Endodermal cell (in vitro differentiated cells): ENCODE measurements at places on chromosomes 1 and 21. TPM values are rescaled to one million over a fixed set of nuclear protein-coding genes. Genes with fewer than 3 reads are reported as not detected.

DNA sequence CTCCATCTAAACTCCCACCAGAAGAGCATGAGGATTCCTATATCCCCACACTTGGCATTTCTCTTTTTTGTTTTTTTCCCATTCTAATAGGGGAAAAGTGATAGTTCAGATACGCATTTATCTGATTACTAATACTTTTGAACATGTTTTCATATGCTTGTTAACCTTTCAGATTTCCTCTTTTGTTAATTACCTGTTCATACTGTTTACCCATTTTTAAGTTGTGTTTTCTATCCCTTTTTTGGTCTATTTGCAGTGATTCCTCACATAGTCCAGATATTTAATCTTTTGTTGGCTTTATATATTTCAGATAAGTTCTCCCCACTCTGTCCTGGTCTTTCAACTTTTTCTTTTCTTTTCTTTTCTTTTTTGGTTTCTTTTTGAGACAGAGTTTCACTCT is 13.6 kb upstream of the PIGK start:
- no peak for DNase-seq

- no peak for DNase-seq
Observed at GRCh38 chr21:43944757-43945156, 67.4 kb upstream of the TRAPPC10 start.

The SORT1 gene
- 38.2 and 46.2 TPM in 2 replicates for total RNA-seq

The LCE2C gene
- total RNA-seq, result not detected in 3 replicates

The TTC34 gene
- total RNA-seq, result 2.5 and 3.1 TPM in 2 replicates

DNA sequence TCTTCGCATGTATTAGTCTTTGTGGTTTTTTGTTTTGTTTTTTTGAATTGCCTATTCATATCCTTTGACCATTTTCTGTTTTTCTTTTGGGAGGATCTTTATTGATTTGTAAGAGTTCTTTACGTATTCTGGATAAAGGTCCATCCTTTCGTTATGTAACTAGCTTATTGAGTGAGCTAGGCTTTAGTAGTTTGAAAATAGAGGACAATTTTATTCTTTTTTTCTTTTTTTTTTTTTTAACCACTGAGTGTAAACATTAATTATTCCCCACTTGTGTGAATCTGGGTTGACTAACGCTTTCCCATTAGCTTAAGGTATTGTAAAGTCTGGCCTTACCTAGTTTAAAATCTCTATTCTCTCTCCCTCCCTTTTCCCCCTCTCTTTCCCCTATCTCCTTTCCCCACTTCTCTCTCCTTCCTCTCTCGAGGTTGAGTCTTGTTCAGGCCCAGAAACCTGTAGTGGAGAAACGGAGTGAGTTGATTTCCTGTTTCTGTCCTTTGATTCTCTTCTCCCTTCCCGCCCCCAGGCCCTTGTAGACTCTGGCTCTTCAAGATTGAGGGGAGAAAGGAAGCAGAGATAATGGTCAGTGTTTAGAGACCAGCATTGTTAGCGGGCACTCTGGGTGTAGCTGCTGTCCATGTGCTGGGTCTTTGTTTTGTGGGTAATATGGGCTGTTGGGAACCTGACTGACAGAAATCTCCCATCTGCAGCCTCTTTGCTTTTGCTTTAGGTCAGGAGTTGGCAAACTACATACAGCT is 1.5 kb downstream of the MORC3 start:
- peak; percentile 58 for DNase-seq

The SPRR2F gene
- not detected in 3 replicates for total RNA-seq

The BARHL2 gene
- 0.18 TPM in 1 of 2 replicates, not detected in the other for total RNA-seq

The ALPL gene
- total RNA-seq, result 98.7 and 117 TPM in 2 replicates

The TDRD10 gene
- 0.56 TPM in 1 of 3 replicates, not detected in the others for total RNA-seq

- DNase-seq, result peak; percentile 79
Observed at GRCh38 chr1:18385239-18385790, 95.4 kb upstream of the KLHDC7A start.

DNA sequence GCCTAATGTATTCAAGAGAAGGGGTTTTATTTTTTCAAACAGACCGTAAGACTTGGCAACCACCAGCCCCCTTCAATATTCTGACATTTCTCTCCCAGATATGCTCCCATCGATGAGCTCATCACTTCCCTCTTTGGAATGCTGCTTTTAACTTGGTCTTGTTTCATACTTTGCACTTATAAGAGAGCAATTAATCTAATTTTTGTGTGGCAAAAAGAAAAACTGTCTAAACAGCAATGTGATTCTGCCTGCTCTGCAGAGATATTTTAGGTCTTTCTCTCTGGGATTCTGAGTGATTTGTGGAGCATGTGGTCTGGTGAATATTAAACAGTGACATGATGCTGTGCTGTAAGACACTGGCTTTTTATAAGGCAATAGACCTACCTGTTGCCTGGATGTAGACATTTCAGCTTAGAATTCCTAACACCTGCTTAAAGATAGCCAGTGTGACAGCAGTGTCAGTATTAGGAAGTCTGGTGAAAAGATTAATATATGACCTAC is 284.8 kb downstream of the BACH1 start:
- no peak for DNase-seq

- no peak for DNase-seq
Observed at GRCh38 chr1:117930484-117930883, 945 bp downstream of the WDR3 start.

GRCh38 chr1:163709636-163710035 is 387.9 kb downstream of the NUF2 start:
- DNase-seq, result no peak

GRCh38 chr1:206911064-206911663 is 10.6 kb downstream of the FCMR start:
- DNase-seq, result peak; percentile 56

- no peak for DNase-seq
Observed at GRCh38 chr21:38242061-38242460, 14.7 kb upstream of the KCNJ15 start.

DNA sequence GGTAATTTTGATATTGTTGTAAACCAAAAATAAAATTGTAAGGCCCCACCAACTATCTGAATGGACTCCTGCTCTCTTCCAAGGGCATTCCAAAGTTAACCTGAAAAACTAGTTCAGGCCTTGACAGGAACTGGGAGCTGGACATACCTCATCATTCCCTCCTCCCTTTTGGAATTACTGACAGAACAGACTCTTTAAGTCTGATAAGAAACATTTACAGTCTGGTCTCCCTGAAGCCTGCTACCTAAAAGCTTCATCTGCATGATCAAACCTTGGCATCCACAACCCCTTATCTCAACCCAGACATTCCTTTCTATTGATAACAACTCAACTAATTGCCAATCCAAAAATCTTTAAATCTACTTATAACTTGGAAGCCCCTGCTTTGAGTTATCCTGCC is 123.8 kb downstream of the TLR5 start:
- no peak for DNase-seq

- peak; percentile 94 for DNase-seq
Observed at GRCh38 chr1:37434292-37435225, 39.8 kb upstream of the ZC3H12A start.

The SPATA46 gene
- total RNA-seq, result not detected in 3 replicates

GRCh38 chr1:114286179-114286578 is 132.5 kb upstream of the SYT6 start:
- peak; percentile 54 for DNase-seq

GRCh38 chr1:180141381-180141934 is 13.2 kb upstream of the QSOX1 start:
- DNase-seq, result no peak

DNA sequence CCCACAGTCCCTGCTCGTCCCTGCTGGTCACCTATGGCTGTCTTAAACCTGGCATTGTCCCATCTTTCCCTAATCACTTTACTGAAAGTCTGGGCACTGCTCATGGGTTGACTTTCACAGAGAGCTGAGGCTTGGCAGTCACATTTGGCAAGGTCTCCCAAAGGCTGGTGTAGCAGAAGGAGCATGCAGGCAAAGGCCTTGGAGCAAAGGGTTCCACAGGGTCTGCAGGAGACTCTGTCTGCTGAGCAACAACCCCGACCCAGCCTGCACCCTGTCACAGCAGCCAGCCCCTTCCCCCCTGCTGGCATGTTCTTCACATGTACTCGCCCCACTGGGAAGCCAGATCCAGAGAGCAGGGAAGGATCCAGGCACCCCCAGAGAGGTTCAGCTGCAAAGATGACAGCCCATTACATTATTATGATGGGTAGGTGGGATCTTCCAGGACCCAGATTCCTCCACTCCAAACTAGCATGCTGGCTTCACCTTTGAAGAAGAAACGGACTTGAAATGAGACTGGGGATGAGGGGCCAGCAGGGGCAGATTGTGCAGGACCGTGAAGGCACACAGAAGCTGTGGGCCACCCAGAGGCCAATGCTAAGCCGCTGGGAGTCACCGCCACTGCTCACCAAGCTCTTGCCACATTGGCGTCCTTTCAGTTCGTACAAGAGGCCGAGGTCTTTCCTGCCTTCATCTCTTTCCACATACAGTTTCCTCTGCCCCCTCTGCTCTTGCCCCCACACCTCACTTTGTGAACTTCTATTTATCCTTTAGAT is 14.2 kb upstream of the TMEM125 start:
- DNase-seq, result no peak

GRCh38 chr1:231938711-231939110 is 312.1 kb downstream of the DISC1 start:
- DNase-seq, result no peak

GRCh38 chr1:201716742-201717135 is 112.2 kb upstream of the IPO9 start:
- no peak for DNase-seq

GRCh38 chr1:240117930-240118329 is 26.2 kb downstream of the FMN2 start:
- DNase-seq, result no peak

- peak; percentile 72 for DNase-seq
Observed at GRCh38 chr1:175075572-175076568, 8.2 kb downstream of the TNN start.

DNA sequence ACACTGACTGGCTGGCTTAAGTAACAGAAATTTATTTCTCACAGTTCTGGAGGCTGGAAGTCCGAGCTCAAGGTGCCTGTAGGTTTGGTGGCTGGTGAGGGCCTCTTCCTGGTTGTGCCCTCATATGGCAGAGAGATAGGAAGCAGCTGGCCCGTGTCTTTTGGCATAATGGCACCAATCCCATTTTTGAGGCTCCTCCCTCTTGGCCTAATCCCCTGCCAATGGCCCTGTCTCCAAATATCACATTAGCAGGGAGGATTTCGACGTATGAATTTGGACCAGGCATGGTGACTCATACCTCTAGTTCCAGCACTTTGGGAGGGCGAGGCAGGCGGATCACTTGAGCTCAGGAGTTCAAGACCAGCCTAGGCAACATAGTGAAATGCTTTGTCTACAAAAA is 37.4 kb downstream of the AGPAT3 start:
- DNase-seq, result no peak

The PDE9A gene
- total RNA-seq, result 38.0 and 45.9 TPM in 2 replicates

DNA sequence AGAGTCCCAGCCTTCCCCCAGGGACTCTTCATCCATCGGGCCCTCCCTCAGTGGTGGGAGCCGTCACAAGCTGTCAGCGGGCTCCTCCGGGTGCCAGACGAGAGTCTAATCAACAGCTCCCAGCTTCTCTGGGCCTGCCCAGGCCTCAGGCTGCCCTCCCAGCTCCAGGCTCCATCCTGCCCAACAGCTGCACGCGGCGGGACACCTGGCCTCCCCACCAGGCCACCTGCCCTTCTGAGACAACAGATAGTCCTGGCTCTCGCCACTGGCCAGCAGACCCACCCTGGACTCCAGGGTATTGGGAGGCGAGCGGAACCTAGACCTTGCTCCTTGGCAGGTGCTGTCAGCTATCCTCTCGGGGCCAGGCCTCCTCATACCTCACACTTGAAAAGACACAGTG is 3.1 kb downstream of the WNT4 start:
- DNase-seq, result peak; percentile 72

- no peak for DNase-seq
Observed at GRCh38 chr1:230773396-230774033, 26.3 kb downstream of the CAPN9 start.

DNA sequence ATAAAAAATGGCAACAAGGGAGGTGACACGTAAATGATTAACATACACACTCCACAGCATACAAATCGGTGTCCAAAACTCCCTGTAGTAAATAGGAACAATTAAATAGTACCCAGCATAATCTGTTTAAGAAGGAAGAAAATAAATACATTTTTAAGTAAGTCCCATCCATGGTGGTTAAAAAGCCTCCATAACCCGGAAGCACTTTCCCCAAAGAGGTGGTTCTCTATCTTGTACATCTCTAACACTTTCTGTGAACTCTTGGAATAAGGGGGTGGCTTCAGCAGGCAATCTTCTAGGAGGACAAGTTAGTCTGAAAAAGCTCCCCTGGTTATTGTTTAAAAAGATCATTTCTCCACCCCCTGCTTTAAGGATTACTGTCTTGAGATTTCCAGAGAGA is 76.9 kb downstream of the PTPN14 start:
- DNase-seq, result no peak

- no peak for DNase-seq
Observed at GRCh38 chr1:205301842-205302588, 19.5 kb downstream of the NUAK2 start.

The HLX gene
- total RNA-seq, result 2.9 to 26.1 TPM (median 4.4 TPM) in 3 replicates

DNA sequence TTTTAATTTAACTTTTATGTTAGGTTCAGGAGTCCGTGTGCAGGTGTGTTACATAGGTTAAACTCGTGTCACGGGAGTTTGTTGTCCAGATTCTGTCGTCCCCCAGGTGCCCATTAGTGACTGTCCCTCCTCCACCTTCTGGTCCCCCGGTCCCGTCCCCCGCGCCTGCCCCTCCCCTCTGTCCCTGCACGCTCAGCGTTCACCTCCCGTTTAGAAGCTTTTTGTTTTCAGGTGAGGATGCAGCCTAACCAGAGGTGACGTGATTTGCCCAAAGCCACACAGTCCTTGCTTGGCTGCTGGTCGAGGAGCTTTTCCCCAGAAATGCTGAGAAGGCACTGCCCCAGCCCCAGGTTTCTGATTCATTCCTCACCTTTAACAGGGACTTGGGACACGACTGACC is 844 bp downstream of the C1orf146 start:
- peak; percentile 53 for DNase-seq

DNA sequence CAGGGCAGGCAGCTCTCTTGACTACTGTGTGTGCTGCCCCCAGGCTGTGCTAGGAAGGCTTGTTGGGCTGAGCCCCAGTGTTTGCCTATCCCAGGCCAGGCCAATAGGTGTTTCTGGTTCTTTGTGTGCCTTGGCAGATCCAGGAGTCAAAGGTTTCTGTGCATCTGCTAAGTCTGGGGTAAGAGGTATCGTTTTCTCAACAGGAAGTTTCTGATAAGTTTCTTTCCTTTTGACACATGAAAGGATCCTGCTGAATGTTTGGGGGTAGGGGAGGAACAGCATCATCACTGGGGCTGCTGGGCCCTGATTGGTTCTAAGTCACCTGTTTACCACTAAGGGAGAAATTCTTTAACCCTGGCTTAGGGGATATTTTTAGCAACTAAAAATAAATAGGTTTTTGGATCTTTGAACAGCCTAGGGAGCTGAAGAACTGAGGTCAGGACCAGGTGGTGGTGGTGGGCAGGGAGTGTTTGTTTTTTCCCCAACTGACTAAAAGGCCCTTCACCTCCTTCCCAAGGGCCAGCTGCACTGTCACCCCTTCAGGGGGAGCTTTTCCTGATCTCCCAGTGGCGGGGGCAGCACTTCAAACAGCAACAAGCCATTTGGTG is 85.1 kb downstream of the KCNN3 start:
- DNase-seq, result peak; percentile 76

The SPRR2B gene
- total RNA-seq, result not detected in 2 replicates

The ZNHIT6 gene
- total RNA-seq, result 11.3 and 11.8 TPM in 2 replicates

- no peak for DNase-seq
Observed at GRCh38 chr1:163307479-163308171, 14.1 kb upstream of the NUF2 start.

GRCh38 chr1:229101011-229101871 is 169.7 kb upstream of the RAB4A start:
- peak; percentile 33 for DNase-seq

GRCh38 chr1:26168410-26169197 is at the start of gene C1orf232:
Gene C1orf232, minus strand, starts transcription at chr1:26168963. Its CDS starts 464 bp downstream, at chr1:26168499.
- DNase-seq, result no peak

The SLC2A5 gene
- total RNA-seq, result 0.36 TPM in 1 of 2 replicates, not detected in the other

- DNase-seq, result no peak
Observed at GRCh38 chr1:34155860-34156259, 9.2 kb downstream of the CSMD2 start.

The YIPF1 gene
- total RNA-seq, result 32.8 and 33.2 TPM in 2 replicates

The PLPP3 gene
- total RNA-seq, result 34.0 and 39.2 TPM in 2 replicates
